HT1080 (cell line): ENCODE measurements at places on chromosomes 3 and 15. TPM values are rescaled to one million over a fixed set of nuclear protein-coding genes. Genes with fewer than 3 reads are reported as not detected.

GRCh38 chr3:138947495-138948121 is 591 bp downstream of the FOXL2NB start:
- no peak for DNase-seq

- DNase-seq, result peak; percentile 61
Observed at GRCh38 chr3:142844339-142844977, 44.4 kb downstream of the PCOLCE2 start.

The PLCH1 gene
- total RNA-seq, result 0.37 and 0.53 TPM in 2 replicates

The AP3B2 gene
- total RNA-seq, result not detected in 2 replicates

The GPR160 gene
- 2.8 and 4.2 TPM in 2 replicates for total RNA-seq

The SQOR gene
- 16.4 and 22.9 TPM in 2 replicates for total RNA-seq

The NTRK3 gene
- total RNA-seq, result 0.10 TPM in 1 of 2 replicates, not detected in the other

The STXBP5L gene
- total RNA-seq, result 0.05 TPM in 1 of 2 replicates, not detected in the other

DNA sequence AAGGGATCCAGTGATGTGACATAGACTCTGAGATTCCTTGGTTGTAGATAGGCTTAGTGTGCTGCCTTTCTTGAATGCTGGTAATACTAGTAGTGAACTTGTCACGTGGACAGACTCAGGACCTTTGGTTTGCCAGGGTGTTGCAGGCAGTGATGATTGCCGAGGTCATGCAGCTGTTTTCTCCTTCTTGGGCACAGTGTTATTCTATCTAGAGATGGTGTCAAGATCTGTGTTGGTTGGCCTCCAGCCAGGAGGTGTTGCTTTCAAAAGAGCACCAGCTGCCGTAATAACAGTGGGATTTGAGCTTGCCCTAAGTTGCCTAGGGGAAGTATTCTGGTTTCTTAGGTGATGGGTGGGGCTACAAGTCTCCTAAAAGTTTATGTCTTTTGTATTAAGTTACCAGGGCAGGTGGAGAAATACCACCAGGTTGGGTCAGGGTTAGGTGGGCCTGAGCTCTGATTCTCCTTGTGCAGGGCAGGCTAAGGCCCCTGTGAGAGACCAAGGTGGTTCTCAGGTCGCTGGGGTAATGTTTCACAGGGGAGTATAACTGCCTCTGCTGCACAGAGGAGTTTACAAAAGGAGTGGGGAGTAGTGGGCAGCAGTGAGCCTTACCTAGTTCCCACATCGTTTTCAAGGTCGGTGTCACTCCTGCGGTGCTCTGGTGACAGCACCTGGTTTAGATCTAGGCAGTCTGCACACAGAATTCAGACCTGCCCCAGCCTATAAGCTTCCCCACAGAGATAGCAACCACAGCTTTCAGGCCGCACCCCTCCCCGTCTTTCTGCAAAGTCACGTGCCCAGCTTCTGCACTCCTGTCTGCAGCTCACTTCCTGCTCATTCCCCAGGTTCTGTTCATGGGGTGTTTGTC is 350.3 kb downstream of the DOCK3 start:
- peak; percentile 17 for DNase-seq

The CLRN1 gene
- total RNA-seq, result not detected in 2 replicates

The A4GNT gene
- total RNA-seq, result not detected in 2 replicates

- DNase-seq, result no peak
Observed at GRCh38 chr15:77654975-77655374, 22.3 kb upstream of the LINGO1 start.

DNA sequence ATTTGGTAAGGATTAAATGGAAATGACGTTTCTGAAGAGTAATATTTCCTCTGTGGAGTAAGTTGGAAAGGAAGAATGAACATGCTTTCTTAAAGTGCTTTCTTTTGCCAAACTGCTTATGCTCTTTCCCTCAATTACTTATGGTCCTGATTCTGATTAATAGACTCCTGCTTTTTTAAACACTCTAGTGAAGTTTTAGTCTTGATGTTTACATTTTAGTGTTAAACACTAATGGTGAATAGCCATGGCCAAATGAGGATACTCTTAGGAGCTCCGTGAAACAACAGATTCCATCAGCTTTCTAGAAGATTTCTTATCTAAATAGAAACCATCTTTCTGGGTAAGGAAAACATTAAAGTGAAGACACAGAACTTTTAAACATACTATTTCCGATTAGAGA is 117.6 kb downstream of the P3H2 start:
- no peak for DNase-seq

- DNase-seq, result no peak
Observed at GRCh38 chr3:105399062-105399461, 32.4 kb downstream of the ALCAM start.

The TRH gene
- not detected in 2 replicates for total RNA-seq

DNA sequence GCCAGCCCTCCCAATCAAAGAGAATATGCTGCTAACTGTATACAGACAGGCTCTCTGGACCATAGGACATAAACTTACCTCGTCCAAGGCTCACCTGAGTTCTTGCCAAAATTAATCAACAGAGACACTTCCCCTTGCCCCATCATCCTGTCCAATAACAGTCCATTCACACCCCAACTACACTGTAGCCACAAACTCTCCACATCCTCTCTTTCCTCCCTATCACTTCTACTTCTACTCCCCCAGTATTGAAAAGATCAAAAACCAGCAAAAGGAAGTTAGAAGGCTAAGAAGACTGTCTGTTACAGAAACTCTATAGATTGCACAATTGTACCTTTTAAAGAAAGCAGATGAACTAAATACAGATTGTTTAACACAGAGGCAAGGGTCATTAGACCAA is 133.5 kb upstream of the STT3B start:
- DNase-seq, result no peak

DNA sequence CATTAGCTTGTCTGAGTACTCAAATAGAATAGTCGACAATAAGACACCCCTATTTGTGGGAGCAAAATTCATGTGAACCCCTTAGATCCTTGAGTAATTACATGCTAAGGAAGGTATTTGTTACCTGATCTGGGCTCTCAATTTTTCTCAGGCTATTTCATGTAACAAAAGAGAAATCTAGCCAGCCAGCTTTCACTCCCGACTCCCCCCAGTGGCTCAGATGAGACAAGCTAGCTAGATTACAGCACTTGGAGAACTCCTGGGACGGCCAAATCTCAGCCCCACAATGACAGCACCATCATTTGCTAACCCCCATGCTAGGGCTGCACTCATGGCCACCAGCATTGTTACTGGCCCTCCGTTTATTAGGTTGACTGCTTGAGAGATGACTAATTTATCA is 41.3 kb downstream of the GLDN start:
- DNase-seq, result peak; percentile 36
